ENCODE measurements at places on chromosomes 4 and X. TPM values are rescaled to one million over a fixed set of nuclear protein-coding genes. Genes with fewer than 3 reads are reported as not detected.
A peak's percentile ranks its signal among the peaks of the same experiment; 100 is the strongest.

DNA sequence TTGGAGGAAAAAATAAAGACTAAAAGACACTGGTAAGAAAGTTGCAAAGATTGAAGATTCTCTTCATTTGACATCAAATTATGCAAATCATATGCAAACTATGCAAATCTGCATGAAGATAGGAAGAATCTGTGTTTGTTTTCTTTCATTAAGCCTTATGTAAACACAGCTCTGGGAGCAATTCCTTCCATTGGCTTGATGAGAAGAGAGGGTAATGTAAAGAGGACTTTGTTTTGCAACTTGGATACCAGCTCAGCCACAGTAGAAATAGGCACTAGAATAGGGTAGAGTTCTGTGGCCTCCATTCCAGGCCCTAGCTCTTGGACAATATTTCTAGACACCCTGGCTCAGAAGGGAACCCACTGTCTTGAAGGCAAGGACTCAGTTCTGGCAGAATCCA lies 388.4 kb upstream of the RASGEF1B start:
- no peaks in the 10 kb centered on the region for H3K27me3 ChIP-seq
- H3K4me1 ChIP-seq = no peaks in the 10 kb centered on the region
- no peak for DNase-seq
- H3K4me3 ChIP-seq = no peak overlapping the region
- H3K27ac ChIP-seq = no peak overlapping the region

DNA sequence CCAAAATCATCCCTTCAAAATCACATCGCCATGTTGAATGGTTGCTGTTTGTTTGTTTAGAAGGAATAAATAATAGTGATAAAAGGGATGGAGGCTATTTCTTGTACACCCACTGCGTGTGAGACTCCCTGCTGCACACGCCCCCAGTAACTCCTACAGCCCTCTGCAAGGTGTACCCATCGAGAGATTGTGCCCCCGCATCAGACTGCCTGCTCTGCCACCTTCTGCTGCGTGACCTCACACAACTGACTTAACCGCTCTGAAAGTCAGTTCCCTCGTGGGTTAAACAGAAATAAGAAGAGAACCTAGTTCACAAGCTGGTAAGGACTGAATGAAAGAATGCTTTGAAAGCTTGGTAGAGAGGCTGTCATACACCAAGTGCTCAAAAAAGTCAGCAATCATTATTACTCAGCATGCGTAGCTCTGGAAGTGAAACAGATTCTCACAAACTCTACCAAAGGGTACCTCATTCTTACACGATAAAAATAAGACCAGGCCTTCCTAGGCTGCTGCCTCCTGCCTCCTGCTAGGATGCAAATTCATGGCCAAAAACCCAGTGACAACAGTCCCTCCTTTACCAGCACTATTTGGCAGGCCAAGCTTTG lies 147.1 kb downstream of the CPEB2 start:
- H3K27ac ChIP-seq = no peak overlapping the region
- DNase-seq = no peak
- no peaks in the 10 kb centered on the region for H3K27me3 ChIP-seq
- H3K4me3 ChIP-seq = no peak overlapping the region

DNA sequence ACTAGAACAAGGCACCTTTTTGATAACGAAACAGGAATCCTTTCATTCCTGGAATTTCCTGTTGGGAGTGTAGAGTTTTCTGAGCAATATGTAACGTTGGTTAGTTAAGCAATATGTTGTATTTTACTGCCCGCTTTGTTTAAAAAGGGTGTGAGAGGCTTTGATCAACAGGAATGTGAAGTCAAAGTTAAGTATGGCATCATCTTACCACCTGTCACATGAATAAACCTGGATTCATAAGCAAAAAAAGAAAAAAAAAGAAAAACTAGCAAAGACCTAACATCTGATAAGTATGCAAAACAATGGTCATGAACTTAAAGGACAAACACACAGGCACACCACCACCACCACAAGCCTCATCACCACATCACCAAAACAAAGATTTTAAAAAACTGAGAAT lies 7.1 kb upstream of the CXCL5 start:
- peaks cover 9% of the 10 kb centered on the region for H3K4me1 ChIP-seq
- H3K4me3 ChIP-seq = peak overlapping the region; percentile 25
- peaks cover 12% of the 10 kb centered on the region for H3K36me3 ChIP-seq
- peak overlapping the region; percentile 86 for H3K27ac ChIP-seq

GRCh38 chr4:112633477-112634235 lies 3.1 kb downstream of the ZGRF1 start:
- no peak overlapping the region for H3K27ac ChIP-seq
- no peaks in the 10 kb centered on the region for H3K4me1 ChIP-seq
- no peaks in the 10 kb centered on the region for H3K27me3 ChIP-seq
- H3K36me3 ChIP-seq = no peaks in the 10 kb centered on the region

- no peak overlapping the region for H3K4me3 ChIP-seq
- DNase-seq = no peak
- no peaks in the 10 kb centered on the region for H3K27me3 ChIP-seq
- no peaks in the 10 kb centered on the region for H3K36me3 ChIP-seq
Observed at GRCh38 chr4:97150966-97151365, 992.3 kb downstream of the STPG2 start.

- peaks cover 8% of the 10 kb centered on the region for H3K4me1 ChIP-seq
- no peak overlapping the region for H3K27ac ChIP-seq
- no peaks in the 10 kb centered on the region for H3K36me3 ChIP-seq
- DNase-seq = no peak
- H3K4me3 ChIP-seq = no peak overlapping the region
Observed at GRCh38 chr4:119189638-119190037, 22.9 kb upstream of the USP53 start.

GRCh38 chrX:129723511-129723910 lies 15.3 kb upstream of the XPNPEP2 start:
- no peaks in the 10 kb centered on the region for H3K4me1 ChIP-seq
- DNase-seq = no peak
- no peak overlapping the region for H3K27ac ChIP-seq
- no peaks in the 10 kb centered on the region for H3K36me3 ChIP-seq

- H3K36me3 ChIP-seq = no peaks in the 10 kb centered on the region
- H3K4me1 ChIP-seq = no peaks in the 10 kb centered on the region
- no peak for DNase-seq
- H3K4me3 ChIP-seq = no peak overlapping the region
Observed at GRCh38 chrX:25819879-25820278, 318.3 kb upstream of the MAGEB18 start.

DNA sequence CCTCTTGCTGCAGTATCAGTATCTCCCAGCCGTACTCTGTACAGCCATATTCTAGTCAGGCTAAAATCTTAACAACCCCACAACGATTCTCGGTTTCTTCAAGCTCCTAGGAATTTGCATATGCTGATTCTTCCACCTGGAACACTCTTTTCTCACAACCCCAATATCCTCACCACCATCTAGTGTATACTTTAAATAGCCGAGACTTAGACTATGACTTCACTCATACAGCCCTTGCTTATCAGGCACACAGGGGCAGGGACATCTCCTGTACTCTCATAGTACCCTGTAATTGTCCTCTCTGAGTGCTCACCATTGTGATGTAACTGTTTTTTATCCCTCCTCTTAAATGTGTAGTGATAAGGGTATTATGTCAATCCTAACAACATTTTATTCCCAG lies 2126.4 kb upstream of the TENM3 start:
- H3K36me3 ChIP-seq = no peaks in the 10 kb centered on the region
- no peak overlapping the region for H3K4me3 ChIP-seq
- peaks cover 10% of the 10 kb centered on the region for H3K4me1 ChIP-seq
- no peaks in the 10 kb centered on the region for H3K27me3 ChIP-seq
- DNase-seq = no peak

Gene CITED1
- not detected for total RNA-seq

Gene TDO2
- total RNA-seq = not detected

Gene PRPS1
- 72.5 TPM for total RNA-seq

Gene CDKL2
- 2.7 TPM for total RNA-seq

Gene CLDN34
- total RNA-seq = 0.39 TPM
